ENCODE measurements at places on chromosomes 16 and 17.

GRCh38 chr16:85153656-85154091, 41.4 kb upstream of the CIBAR2 start:
- no peak for DNase-seq

DNA sequence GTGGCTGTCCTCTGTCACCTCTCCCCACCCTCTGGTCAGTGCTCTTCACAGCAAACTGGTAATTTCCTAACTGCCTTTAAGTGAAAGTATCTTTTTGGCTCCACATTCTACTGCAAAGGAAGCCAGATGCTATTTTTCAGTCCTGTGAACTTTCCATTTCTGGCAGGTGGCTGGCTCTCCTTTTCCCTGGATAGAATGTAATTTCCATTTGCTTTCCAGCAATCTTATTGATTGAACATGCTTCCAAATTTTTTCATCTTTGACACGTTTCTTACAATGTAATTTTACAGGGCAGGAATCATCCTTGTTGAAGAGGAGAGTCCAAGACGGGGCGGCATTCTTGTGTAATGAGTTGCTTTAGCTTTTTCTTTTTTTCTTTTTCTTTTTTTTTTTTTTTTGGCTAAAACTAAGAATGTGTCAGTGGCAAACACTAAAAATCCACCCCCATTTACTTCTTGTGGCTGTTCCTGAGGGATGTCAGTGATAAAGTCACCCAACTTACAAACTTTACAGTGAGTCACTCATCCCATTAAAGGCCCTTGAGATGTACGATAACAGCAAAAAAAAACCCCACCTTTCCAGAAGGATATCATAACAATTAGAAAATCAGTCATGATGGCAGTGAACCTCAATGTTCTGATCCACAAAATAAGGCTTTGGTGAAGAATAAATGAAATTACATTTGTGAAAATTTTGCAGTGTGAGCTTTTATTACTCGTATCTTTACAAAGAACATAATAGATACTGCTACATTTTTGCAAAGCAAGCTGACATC, 29.4 kb upstream of the PRKCA start:
- no peak for DNase-seq

DNA sequence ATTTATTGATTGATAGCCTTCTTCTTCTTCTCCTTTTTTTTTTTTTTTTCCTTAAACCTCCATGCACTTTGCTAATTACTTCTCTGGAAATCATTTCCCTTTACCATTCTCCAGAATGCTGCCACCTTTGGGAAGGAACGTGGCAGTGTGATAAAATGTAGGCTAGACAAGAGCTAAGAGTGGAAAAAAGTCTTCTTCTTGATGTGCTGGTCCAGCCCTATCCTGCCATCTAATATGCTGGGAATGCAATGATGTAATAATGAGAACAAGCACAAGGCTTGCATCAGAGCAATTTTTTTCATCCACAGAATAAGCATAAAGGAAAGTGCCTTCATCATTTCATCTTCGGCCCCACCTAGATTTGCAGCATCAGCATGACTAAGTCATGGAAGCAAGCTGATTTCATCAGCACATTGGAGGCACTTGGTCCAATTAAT, 128.7 kb upstream of the ZFHX3 start:
- no peak for DNase-seq

GRCh38 chr17:61251939-61252865, 147.4 kb upstream of the TBX2 start:
- no peak for DNase-seq

DNA sequence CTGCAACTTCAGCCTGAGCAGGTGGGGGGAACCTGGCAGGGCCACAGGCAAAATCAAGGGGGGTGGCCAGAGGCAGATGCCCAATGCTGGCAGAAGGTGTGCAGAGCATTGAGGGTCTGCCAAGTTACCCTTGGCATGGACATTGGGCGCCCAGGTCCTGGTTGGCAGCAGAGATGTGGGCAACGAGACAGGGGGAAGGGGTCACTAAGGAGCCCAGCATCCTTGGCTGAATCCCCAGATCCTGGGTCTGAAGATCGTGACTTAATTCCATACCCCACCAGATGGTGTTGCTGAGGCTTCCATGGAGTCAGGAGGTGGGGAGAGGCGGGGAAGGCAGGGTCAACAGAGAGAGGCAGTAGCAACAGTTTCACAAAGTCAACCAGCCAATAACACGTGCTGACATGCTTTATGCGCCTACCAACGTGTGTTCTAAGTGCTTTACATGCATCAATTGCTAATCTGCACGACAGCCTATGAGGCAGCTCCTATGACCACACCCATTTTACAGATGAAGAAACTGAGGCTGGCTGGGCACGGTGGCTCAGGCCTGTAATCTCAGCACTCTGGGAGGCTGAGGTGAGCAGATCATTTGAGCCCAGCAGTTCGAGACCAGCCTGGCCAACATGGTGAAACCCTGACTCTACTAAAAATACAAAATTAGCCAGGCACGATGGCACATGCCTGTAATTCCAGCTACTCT, 83.3 kb downstream of the GSG1L start:
- DNase-seq = no peak

GRCh38 chr17:77085926-77086432, 54.8 kb upstream of the SEC14L1 start:
- no peak for DNase-seq

DNA sequence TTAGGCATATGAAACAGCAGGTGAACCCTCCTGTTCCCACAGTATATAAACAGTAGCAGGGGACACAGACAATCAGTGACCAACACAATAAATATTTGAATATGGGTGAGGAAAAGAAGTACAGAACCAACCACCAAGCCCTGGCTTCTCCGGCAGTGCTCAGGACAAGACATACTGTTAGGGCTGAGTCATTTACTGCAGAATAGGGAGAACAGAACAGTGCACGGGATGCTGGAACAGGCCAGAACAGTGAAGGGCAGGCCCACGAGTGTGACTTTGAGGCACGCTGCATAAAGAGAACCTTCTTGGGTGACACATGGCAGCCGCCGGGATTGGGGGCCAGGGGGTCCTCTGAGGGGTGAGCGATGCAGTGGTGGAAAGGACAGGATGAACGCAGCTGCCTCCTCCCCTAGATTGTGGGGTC, 160.4 kb downstream of the CMIP start:
- no peak for DNase-seq

DNA sequence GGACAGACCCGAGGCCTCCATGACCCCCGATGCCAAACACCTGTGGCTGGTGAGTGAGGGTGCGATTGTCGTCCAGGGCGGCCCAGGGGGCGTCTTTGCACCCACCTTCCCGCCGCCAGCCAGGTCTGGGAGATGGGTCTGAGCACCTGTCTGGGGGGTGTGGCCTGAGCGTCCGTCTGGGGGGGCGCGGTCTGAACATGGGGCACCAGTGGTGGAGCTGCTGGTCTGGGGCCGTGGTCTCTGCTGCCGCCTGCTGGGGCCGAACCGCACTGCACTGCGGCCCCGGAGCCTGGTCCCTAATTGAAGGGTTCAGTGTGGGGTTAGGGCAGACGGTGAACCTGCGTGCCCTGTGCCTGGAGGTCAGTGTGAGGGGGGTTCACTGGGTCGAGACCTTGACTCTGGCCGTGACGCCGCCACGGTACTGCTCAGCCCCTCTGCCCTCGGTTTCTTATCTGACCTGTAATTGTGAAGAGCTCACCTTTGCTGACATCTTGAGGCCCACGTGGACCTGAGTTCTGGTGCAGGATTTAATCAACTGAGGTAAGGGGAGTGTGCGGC, 12.6 kb upstream of the TCF25 start:
- DNase-seq = peak; percentile 40

GRCh38 chr17:40568074-40568836, 3.0 kb upstream of the CCR7 start:
- no peak for DNase-seq

Data from stimulated activated CD4-positive, alpha-beta T cell treated with anti-CD3 and anti-CD28 coated beads, Interleukin-15, amount 100 ng/mL, for 48 hours (primary cell).